NCI-H1092 treated with DMSO at 0.1 percent for 48 hours (cell line): ENCODE measurements at places on chromosomes 5 and 9.

GRCh38 chr9:20823051-20823450, 139.0 kb downstream of the FOCAD start:
- no peak for DNase-seq

- no peak for DNase-seq
These were observed 400.2 kb upstream of the SGCD start for GRCh38 chr5:155926766-155927165.

DNA sequence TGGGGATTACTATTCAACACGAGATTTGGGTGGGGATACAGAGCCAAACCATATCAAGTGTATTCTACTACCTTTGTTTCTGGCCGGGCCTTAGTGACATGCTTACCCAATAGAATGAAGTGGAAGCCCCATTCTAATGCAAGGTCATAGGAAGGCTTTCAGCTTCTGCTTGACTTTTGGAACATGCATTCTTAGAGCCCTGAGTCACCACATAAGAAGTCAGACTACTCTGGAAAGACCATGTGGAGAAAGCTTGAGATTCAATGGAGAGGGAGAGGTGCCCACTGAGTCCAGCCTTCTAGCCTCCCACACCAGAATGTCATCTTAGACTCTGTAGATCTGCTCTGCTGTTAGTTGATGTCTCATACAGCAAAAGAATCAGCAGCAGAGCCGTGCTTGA, 155.7 kb upstream of the FBN2 start:
- DNase-seq, result no peak

DNA sequence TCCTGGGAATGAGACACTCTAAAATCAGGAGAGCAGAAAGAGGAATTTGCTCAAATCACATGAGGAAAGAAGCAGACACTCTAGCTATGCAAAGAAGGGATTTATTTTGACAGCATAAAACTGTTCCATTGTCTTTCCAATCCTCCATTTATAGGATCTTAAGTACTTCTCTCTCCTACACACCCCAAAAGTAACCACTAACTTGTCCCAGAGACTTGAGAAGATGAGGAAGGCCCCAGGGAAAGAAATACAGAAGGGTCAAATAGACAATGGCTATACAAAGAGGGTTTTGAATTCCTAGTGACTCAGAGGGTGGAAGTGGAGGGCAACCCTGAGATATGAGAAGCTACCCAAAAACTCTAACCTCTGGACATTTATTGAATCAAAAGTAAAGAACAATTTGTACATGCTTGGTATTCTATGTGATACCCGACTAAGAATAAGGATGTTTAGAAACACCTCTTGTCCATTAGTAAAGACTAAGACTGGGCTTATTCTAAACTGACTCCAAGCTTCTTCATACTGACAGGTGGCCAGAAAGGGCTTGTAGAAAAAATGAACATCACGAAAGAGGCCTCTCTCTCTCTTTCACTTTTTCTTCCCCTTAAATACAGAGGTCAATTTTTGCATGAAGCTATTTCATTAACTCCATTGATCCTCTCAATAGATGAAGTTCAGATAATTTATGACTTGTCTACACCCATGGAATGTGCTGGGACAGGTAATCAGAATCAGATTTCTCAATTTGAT, 20.6 kb downstream of the DMAC1 start:
- peak; percentile 31 for DNase-seq

GRCh38 chr9:122126331-122127261, 33.0 kb downstream of the NDUFA8 start:
- DNase-seq, result no peak

GRCh38 chr5:35044649-35045048, 3.1 kb downstream of the AGXT2 start:
- no peak for DNase-seq

- DNase-seq, result no peak
These were observed 27.7 kb upstream of the SLC12A7 start for GRCh38 chr5:1139331-1140170.
